ENCODE measurements at places on chromosomes 12 and 14. TPM values are rescaled to one million over a fixed set of nuclear protein-coding genes. Genes with fewer than 3 reads are reported as not detected.

EPYC gene
- total RNA-seq = not detected

AVPR1A gene
- not detected for total RNA-seq

GRCh38 chr14:104546591-104547309 is 32.8 kb upstream of the C14orf180 start:
- no peak for DNase-seq

GRCh38 chr12:16112612-16113560 is 164.6 kb downstream of the SLC15A5 start:
- DNase-seq = no peak

DNA sequence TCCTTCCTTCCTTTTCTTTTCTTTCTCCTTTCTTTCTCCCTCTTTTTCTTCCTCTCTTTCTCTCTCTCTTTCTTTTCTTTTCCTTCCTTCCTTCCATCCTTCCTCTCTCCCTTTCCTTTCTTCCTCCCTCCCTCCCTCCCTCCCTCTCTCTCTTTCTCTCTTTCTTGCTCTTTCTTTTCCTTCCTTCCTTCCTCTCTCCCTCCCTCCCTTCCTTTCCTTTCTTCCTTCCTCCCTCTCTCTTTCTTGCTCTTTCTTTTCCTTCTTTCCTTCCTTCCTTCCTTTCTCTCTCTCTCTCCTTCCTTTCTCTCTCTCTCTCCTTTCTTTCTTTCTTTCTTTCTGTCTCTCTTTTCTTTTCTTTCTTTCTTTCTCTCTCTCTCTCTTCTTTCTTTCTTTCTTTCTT is 207.6 kb downstream of the ATP23 start:
- no peak for DNase-seq

DNA sequence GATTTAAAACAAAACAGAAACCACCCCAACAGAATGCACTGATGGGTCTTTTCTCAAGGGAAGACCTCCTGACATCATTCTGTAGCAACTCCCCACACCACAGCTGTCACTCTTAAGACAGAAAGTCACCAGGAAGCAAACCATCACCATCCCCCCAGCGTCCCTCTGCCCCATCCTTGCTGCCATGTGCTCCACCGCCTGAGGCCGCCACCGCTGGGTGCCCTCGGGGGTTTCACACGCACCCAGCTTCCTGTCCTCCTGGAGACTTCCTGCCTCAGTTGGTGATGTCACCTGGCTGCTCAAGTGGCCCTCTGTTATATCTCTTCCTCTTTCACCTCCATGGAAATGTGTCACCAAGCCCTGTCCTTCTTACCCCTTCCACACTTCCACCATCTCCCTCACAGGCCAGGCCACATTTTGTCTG is 71.4 kb upstream of the GPR68 start:
- peak; percentile 95 for DNase-seq

- no peak for DNase-seq
Observed at GRCh38 chr12:123282111-123282510, 10.5 kb upstream of the CDK2AP1 start.

DNA sequence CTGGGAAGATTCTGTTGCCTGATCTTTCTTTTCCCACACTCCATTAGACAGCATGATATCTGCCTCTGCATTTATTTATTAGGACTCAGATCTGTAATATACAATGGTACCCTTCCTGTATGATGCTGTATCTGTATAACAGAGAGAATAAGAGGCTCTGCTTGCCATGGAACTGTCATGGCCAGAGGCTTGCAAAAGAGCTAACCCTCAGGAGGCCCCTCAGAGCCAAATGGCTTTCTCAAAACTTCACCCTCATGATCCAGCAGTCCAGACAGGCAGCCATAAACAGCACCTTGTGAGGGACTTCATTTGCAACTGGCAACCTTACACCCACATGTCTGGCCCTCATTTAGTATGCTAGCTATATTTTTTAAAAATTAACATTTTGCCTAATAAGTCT is 57.6 kb downstream of the TMEM30B start:
- DNase-seq = no peak
